OCI-LY7 (cell line): ENCODE measurements at places on chromosomes 1 and 21. TPM values are rescaled to one million over a fixed set of nuclear protein-coding genes. Genes with fewer than 3 reads are reported as not detected.
A peak's percentile ranks its signal among the peaks of the same experiment; 100 is the strongest.

DNA sequence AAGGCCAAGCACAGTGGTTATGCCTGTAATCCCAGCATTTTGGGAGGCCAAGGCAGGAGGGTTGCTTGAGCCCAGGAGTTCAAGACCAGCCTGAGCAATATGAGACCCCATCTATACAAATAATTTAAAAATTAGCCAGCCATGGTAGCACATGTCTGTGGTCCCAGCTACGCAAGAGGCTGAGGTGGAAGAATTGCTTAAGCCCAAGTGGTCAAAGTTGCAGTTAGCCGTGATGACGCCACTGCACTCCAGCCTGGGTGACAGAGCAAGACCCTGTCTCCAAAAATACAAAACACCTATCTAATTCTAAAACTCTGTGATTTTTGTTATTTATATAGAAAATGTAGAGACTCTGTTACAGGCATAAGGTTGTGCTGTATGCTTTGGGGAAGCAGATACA is 44.2 kb upstream of the ZYG11A start:
- DNase-seq, result no peak

GRCh38 chr1:202197653-202198365 is 4.2 kb downstream of the LGR6 start:
- no peak for DNase-seq

DNA sequence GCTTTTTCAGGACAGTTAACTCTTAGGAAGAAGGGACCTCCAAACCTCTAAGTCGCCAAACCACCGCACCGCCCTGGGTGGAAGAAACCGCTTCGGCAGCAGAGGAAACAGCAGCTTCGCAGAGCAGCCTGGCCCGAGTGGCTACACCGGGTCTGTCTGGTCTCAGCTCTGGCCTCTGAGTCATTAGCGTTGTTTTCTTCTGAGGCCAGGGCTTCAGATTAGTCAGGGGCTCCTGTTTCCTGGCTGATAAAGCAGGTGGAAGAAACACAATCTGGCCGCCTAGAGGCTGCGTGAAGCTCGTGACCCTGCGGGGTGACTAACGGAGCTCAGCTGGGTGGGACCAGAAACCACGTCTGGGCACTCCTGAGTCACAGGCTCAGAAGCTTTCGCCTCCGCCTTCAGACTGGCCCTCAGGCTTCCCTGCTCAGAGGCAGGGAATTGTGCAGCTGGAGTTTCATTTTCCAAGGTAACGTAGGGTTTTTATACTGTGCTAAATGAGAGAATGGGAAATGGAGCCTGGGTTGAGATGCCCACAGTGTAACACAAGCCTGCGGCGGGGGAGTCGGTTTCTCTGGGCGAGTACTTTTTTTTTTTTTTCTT is 44.9 kb downstream of the CHAF1B start:
- DNase-seq, result no peak

DNA sequence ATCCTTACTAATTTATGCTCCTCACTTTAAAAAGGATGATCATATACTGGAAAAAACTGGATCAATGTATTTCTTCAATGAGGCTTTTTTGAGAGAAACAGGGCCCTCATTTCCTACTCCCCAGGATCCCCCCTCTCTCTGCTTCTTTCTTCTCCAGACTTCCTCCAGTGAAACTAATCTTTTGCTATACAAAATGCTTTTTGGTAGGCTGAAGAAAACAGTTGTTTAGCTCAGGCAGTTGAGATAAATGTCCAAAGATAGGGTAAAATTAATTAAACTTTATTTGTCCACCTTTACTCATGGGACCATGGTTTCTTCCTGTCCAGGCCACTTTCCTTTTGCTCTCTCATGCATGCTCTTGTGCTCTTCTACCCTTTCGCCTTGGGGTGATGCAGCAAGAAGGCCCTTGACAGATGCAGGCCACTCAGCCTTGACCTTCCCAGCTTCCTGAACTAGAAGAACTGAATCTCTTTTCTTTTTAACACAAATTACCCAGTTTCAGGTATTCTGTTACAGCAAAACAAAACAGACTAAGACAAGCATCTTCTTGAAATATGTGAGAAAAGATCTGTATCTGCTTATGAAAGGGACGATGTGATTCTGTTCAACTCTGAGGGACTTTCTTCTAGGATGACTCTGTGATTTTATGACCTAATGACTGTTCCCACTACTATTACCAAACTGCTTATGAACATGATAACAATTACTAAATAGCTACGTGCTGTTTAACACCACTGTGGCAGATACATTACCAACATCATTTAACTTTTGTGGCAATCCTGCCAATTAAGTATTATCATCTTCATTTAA is 63.7 kb downstream of the NVL start:
- peak; percentile 51 for DNase-seq

GRCh38 chr1:17833661-17834501 is 78.7 kb downstream of the ACTL8 start:
- no peak for DNase-seq

DNA sequence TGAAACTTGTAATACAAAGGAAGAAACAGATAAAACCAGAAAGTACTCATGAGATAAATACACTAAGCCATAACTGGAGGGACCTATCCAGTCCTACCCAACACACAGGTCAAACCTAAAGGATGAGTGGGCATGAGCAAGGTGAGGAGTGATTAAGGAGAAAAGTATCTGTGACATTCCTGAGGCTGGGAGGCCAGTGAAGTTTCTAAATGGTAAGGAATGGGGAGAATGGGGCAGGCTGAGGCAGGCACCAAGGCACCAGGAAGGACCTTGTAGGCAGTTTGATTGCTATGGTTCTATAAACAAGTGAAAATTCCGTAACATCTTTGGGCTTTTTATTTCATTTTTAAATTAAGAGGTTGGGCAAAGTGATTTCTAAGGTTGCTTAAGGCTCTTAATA is 10.4 kb downstream of the DDX59 start:
- no peak for DNase-seq

GRCh38 chr1:214665606-214666110 is 62.7 kb downstream of the CENPF start:
- DNase-seq, result no peak

- DNase-seq, result no peak
These were observed 54.6 kb downstream of the FH start for GRCh38 chr1:241464985-241465384.

DNA sequence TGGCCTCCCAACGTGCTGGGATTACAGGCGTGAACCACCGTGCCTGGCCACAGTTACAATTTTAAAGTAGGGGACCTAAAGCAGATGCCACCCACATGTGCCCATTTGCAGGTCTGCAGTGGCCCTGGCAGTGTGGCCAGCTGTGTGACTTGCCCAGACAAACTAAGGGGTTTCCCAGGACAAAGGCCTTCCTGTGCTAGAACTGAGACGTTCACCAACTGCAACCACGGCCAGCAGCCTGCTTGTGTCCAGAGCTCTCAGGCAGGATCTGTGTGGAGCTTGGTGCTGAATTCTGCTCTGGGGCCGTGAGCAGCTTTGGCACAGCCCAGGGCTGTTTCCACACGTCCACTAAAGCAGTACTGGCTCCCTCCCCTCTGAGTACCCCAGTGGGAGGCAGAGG is 10.6 kb upstream of the PTTG1IP start:
- no peak for DNase-seq

SLAMF1 gene
- 0.42 and 0.72 TPM in 2 replicates for total RNA-seq

FAM167B gene
- 1.8 and 3.1 TPM in 2 replicates for total RNA-seq

OR2T35 gene
- not detected in 2 replicates for total RNA-seq

SPRR2A gene
- not detected in 2 replicates for total RNA-seq

OLFML3 gene
- 0.34 and 0.35 TPM in 2 replicates for total RNA-seq
